ENCODE measurements at places on chromosomes 12 and 14.

GRCh38 chr12:80412343-80412953 is 31.6 kb upstream of the PTPRQ start:
- DNase-seq: no peak

DNA sequence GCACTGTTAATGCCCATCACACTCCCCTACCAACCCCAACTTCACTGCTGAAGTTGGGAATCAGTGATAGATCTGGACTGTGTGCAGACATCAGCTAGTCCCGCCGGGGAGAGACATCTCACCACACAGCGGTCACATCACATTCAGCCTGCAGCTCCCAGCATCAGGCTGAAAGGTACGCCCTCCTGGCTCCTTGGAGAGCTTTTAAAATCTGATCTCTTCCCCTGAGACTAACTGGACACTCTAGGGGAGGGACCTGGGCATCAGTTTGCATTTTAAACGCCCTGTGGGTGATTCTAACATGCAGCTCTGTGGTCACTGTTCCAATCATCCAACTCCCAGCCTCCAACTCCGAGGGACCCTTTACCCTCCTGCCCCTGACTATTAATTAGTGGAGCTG is 58.4 kb downstream of the CCDC85C start:
- DNase-seq: no peak

DNA sequence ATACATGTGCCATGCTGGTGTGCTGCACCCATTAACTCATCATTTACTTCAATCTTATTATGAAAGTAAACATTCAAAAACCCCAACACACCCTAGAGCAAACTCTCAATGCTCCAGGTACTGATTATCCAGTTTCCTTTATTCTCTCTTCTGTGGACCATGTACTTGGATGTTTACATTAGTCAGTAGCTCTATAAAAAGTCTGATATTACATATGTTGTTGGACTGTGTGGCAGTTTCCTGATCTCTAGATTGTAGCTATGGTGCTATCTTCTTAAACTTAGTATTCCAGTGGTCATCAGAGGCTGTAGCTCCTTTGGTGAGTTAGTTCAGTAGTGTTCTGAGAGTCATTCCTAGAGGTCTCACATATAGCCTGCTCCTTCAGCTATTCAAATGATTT is 25.1 kb upstream of the ITGA5 start:
- DNase-seq: no peak

- no peak for DNase-seq
These were observed 40.2 kb downstream of the ETV6 start for GRCh38 chr12:11689591-11690186.

- no peak for DNase-seq
These were observed 29.9 kb upstream of the FUT8 start for GRCh38 chr14:65382586-65382985.

- DNase-seq: no peak
These were observed 19.8 kb downstream of the ZBTB42 start for GRCh38 chr14:104820669-104821228.

DNA sequence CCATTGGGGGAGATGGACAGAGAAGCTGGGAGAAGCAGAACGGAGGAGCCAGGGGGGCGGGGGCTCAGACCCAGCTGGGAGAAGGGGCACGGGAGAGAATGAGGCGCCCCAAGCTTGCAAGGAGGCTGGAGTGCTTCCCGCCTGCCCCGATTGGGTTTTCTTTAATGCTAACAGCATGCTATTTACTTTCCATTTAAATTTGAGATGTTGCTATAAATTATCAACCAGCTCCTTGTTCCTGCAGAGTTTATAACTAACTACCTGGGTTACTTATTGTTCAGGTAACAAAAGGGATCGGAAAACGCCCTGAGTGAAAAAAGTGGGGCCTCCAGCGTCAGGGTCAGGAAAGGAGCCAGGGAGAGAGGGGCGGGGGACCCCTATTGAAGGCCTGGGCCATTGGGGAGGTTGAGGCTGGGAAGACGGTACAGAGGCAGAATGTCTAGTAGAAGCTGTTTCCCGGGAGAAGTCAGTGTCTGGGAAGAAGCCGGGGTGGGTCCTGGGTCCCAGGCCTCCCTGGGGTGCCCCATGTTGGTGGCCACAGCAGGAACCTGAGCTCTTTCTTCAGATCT is 2.5 kb downstream of the HNF1A start:
- DNase-seq: no peak

- DNase-seq: no peak
These were observed 27.1 kb upstream of the TCL1A start for GRCh38 chr14:95741038-95741490.

DNA sequence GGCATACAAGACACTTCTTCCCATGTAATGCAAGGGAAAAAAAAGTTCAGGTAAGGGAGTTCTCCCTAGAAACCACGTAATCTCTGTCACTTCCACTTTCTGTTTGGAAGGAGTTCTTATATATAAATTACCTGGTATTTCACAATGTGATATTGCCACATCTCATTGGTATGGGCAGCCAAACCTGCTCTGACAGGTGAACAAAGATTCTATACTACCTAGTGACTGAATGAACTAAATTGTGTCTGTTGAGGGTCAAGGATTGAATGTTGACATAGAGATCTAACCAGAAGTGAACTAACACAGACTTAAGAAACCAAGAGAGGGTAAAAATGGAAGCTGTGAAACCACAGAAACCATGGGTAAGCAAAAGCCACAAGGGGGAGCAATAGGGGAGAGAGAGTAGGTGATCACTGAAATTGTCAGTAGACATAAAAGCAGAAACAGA is 161.3 kb downstream of the RPL10L start:
- no peak for DNase-seq

GRCh38 chr12:101594700-101595099 is at the start of gene MYBPC1:
Gene MYBPC1, plus strand, starts transcription at chr12:101594971. Its CDS starts 100 bp downstream, at chr12:101595071.
- no peak for DNase-seq

GRCh38 chr14:90159146-90159545 is 97.2 kb upstream of the PSMC1 start:
- DNase-seq: no peak

- DNase-seq: no peak
These were observed 32.8 kb downstream of the UBE3B start for GRCh38 chr12:109510196-109510595.

DNA sequence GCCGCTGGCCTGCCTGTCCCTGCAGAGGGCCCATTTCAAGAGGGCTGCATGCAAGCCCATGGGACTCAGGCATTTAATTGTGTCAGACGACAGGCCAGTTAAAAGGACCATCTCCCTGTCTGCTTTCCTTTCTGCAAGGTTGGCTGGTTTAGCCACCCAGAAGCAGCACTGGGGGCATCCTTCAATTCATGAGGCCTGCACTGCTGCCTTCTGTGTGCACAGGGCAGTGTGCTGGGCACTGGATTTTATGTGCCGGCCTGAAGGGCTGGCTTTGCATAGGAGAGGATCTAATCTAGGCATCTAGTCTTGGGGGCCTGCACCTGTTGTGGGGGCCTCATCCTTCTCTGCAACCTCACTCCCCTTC is 114.1 kb upstream of the FKBP4 start:
- DNase-seq: no peak

DNA sequence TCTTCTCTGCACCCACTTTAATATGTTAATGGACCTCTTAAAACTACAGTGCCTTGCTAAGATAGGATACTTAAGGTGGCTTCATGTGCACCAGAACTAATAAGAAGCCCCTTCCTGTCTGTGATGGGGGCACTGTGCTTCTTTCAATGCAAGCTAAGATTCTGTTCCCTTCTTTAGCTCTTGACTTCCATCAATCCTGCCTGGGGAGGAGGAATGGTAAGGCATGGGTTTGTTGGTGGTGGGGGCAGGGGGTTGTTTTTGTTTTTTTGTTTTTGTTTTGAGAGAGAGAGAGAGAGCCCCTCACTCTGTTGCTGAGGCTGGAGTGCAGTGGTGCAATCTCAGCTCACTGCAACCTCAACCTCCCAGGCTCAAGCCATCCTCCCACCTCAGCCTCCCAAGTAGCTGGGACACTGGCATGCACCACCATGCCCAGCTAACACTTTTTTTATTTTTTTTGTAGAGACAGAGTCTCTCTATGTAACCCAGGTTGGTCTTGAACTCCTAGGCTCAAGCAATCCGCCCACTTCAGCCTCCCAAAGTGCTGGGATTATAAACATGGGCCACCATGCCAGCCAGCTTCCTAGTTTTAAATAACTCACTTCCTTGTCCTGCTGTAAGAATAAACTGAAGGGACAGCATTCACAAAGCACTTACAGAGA is 4.5 kb upstream of the KRT3 start:
- DNase-seq: no peak

DNA sequence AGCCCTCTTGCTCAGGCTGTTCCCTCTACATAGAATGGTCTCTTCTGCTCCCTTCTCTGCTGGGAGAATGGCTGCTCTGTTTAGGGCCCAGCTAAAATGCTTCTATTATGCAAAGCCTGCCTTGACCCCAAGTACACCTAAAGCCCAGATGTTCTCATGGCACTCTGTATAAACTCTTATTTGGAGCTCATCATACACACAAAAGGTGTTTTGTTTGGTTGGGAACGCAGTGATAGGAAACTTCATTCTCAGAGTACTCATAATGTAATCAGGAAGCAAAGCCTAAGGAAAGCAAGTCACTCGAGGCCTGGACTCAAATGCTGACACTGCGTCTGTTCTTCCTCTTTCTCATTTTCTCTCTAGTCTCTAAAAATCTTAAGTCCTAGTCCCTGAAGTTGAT is 38.2 kb upstream of the SYCP3 start:
- no peak for DNase-seq

DNA sequence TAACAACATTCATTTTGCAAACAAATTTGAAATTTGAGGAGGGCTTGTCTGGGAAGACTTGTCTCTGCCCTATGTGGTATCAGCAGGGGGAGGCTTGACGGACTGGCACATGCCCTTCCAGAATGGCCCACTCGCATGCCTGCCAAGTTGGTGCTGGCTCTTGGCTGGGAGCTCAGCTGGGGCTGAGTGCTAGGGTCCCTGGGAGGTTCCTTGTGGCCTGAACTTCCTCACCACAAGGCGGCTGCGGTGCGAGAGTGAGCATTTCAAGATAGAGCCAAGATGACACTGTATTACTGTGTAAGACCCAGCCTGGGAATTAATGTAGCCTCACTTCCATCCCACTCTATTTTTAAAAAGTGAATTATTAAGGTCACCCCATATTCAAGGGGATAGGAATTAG is 271.6 kb upstream of the PLEKHG7 start:
- DNase-seq: no peak

- DNase-seq: no peak
These were observed 38.8 kb upstream of the ATP23 start for GRCh38 chr12:57902478-57902969.

DNA sequence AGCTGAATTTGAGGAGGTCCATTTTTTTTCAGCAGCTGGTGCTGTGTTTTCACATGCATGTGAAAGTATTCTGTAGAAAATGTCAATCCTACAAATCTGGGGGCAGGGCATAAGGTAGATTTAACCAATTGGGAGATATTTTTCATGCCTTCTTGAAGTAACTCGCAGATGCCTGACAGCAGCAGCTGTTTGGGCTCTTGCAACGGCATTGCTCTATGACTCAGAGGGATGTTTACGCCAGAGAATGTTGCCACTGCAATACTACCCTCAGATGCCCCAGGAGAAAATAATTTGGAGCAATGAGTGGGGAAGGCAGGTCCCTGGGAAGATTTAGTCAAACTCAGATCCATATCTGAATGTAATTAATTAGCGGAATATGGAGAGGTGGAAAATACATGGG is 42.5 kb upstream of the MYBPC1 start:
- no peak for DNase-seq

DNA sequence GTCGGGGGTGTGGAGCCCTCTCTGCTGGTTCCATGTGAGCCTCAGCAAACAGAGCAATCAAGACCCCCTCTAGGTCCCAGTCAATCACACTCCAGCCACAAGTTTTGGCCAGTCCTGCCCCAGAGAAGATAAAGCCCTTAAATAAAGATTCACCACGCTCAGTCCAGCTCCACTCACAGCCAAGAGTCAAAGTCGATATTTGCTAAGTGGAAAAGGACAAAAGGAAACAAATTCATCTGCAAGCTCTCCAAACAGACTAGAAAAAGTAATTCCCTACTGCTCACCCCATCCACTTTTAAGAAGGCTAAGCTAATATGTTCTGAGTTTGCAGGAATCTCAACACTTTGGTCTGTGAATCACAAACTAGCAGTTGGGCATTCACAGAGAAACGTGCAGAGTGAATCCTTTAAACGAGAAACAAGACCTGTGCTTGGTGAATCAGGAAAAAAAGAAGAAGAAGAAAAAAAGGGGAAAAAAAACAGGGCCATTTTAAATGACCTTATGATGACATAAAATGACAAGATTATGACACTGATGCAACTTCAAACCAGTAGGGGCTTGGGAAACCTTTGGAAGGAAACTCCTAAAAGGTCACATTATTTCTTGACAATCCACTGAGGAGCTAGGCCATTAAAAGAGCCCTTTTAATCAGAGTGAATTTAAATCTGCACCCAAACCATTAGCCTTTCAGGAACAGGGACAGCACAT is 41.8 kb upstream of the FOXN3 start:
- DNase-seq: no peak

DNA sequence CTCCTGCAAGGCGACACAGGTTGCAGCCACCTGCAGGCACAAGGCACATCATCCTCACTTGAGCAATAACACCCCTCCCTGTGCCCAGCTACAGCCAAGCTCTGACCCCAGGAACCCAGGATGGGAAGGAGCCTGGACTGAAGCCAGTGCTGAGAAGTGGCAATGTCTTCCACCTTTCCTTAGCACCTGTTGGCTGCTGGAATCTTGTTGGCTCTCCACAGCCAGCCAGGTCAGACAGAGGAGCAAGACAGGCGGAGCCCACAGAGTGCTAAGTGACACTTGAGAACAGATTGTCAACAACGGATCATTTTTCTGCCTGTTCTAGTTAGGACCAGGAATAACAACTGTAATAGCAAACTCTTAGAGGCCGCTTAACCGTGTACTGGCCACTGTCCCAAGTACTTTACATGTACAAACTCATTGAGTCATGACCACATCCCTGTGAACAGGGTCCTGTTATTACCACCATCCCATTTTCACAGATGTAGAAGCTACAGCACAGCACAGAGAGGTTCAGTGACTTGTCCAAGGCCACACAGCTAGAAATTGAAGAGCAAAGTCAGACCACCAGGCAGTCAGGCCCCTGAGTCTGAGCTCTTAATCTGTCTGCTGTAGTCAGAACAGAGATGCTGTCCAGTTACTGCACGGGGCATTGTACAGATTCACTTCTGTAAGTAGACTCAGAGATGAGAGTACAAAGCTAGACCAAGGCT is 45.6 kb downstream of the RNFT2 start:
- no peak for DNase-seq

- DNase-seq: no peak
These were observed 253.9 kb upstream of the EGLN3 start for GRCh38 chr14:34204774-34205173.

All from activated naive CD4-positive, alpha-beta T cell (primary cell).